ENCODE measurements at places on chromosomes 3 and 15.
A peak's percentile ranks its signal among the peaks of the same experiment; 100 is the strongest.

DNA sequence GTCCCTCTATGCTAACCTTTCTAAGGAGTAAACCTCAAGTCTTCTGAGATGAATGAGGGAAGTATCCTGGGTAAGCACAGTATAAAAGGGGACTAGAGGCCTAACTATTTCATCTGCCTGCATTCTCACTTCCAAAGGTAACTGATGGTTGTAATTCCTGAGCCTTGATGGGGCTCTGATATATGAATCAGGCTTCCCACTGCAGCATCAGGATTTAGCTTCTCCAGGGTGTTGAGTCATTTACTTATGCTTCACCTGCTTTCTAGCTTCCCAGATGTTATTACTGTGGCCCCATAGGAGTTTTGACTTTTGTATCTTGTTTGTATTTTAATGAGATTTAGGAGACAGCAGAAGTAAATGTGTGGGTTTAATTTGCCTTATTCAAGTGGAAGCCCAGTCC is 207.3 kb upstream of the EIF1B start:
- DNase-seq: no peak

DNA sequence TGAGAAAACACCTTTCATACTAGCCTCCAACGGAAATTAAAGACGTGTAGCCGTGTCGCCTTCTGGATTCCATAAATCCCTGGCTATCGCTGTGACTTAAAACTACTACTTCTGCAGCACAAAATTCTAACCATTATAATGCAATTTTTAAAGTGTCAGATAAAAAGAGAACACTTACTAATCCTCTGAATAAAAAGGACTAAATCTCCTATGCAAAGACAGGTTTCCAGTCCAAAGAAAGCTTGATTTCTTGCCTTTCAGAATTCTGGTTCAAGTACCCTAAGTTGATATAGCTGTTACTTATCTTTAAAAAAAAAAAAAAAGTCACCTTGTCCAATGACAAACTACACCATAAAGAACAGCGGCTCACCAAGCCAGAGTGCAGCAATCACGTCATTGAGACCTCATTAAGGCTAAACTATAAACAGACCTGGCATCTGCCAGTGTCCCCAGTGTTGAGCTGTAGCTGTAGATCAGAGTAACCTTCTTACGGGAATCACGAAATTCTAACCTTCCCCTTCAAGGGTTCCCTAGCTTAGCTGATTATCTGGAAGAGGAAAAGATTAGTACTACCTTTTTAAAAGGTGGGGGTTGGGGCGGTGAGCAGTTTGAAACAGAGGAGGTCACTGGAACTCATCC is 2.2 kb downstream of the ABCC5 start:
- DNase-seq: peak; percentile 19

DNA sequence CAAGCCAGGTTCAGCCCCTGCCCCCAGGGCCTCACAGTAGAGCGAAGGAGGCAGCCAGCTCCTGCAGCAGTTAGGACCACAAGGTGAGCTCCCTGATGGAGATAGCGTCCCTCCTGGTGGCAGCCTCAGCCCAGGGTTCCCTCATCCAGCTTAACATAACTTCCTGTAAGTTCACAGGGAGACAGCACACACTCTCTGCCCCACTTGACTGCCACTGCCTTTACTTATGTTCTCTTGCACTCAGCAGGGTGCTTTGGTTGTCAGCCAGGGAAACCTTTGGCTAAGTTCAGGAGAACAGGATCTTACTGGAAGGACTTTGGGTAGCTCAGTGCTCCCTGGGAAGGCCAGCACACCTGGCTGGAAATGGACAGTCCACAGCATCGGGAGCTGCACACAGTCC is 10.9 kb downstream of the KBTBD13 start:
- no peak for DNase-seq

- DNase-seq: no peak
Measured at GRCh38 chr3:64890006-64890405, 202.2 kb upstream of the ADAMTS9 start.

GRCh38 chr3:106758459-106758858 is 618.8 kb upstream of the CCDC54 start:
- DNase-seq: no peak

DNA sequence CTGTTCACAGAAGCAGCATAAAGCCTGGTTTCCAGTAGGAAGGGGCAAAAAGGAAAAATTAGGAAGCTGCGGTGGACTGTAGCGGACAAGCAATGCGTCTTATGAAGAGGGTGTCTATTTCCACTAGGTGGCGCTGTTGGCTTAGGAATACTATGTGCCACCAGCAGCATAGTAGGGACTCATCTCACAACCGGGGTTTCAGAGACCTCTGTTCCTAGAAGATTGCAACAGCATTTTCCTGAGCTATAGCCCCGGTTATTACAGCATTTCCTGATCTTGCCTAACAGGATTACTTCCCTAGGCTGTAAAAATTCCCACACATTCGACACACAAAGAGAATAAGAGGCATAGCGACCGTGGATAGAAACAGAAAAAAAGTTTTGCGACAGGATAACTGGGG is 683.0 kb downstream of the TBL1XR1 start:
- DNase-seq: peak; percentile 75

DNA sequence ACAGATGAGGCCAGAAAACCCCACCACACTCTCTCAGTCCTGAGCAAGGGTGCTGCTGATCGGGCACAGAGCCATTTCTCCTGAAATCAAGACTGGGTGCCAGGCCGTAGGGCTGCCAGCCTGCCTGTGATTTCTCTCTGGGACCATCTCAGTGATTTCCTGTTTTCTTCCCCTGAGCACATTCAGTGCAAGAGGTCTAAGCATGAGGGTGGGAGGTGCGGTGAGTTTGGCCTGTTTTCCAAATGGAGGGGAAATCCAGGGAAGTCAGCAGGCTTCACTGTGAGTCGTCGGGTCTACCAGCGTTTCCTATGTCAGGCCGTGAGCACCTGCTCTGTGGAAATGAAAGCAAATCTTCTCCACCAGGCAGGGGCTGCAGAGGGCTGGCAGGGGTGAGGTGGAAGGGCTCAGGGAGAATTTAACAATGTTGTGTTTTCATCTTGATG is 82.3 kb downstream of the ST6GAL1 start:
- DNase-seq: no peak

GRCh38 chr15:39781967-39782302 is 706 bp downstream of the FSIP1 start:
- no peak for DNase-seq

- no peak for DNase-seq
Measured at GRCh38 chr3:111751961-111752360, 107.1 kb upstream of the PHLDB2 start.

DNA sequence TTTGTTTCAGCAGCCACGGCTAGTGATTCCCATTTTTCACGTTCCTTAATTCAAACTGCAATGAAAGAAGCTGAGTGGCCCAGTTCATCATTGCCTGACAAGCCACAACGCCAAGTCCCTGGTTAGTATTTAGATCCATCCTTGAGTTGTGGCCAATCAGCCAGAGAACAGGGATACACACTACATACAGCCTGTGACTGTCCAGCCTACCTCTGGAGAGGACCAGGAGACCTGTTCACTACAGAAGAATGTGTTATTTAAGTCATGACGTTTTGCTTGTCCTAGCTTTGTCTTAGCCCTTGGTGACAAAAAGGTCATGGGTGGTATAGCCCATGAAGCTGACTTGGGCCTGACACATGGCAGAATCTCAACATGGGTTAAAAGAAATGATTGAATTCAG is 2.7 kb upstream of the TPM1 start:
- no peak for DNase-seq

DNA sequence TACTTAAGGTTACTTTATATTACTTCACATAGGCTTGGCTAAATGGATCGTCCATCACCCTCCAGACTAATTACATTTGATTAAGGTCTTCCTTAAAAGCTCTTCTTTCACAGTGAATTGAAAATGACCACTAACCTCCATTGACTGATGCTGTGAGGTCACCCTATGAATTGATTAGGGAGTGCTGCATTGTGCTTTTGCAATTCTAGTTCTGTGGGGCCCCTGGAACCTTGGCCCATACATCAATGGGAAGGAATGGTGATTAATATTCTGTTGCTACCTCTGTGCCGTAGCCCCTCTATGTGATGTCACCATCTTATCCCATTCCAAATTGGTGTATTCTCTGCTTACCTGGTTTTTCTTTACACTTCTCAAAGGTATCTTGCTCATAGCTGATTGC is 682.2 kb downstream of the SQOR start:
- DNase-seq: no peak

All from HEK293T (cell line).